Epithelial cell of prostate (primary cell): ENCODE measurements at places on chromosomes 7 and 10.

- no peak for DNase-seq
These were observed 235.4 kb downstream of the KIAA1217 start for GRCh38 chr10:24444337-24444736.

- no peak for DNase-seq
These were observed 47.6 kb downstream of the STEAP1B start for GRCh38 chr7:22452142-22452959.

DNA sequence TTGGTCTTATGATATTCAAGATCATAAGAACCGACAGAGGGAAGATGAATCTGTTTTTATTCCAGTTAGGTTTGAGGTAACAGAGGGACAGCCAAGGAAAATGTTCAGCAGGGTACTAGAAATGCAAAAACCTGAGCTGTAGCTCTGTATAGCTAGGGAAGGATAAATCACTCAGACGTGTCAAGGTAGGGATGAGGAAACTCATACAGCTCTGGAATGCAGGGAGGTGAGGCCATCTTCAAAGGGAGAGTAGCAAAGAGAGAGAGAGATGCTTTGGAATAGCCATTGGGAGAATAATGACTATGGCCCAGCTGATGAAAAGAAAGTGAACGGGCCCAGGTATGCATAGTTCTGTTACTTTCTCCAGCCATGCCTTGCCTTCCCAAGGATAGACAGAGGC, 77.8 kb downstream of the PAX2 start:
- DNase-seq = peak; percentile 12

GRCh38 chr7:92255308-92255707, 9.5 kb downstream of the ANKIB1 start:
- DNase-seq = peak; percentile 29

DNA sequence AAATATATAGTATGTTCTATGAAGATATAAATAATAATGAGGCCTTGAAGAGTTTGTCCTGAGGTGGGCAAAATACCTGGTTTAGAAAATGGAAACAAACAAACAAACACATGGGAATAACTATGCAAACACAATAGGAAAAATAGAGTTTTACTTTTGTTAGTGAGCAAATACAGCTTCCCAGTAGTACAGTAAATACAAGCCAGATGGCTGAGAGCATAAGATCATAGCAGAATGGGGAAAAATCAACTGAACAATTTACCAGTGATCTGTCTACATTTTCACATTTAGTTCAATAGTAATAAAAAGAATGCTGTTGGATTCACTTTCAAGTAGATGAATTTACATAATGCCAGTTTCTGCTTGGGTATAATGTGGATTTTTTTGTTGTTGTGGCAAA, 45.1 kb downstream of the ADD3 start:
- no peak for DNase-seq

- DNase-seq = no peak
These were observed 36.7 kb downstream of the WBP1L start for GRCh38 chr10:102780527-102780808.

DNA sequence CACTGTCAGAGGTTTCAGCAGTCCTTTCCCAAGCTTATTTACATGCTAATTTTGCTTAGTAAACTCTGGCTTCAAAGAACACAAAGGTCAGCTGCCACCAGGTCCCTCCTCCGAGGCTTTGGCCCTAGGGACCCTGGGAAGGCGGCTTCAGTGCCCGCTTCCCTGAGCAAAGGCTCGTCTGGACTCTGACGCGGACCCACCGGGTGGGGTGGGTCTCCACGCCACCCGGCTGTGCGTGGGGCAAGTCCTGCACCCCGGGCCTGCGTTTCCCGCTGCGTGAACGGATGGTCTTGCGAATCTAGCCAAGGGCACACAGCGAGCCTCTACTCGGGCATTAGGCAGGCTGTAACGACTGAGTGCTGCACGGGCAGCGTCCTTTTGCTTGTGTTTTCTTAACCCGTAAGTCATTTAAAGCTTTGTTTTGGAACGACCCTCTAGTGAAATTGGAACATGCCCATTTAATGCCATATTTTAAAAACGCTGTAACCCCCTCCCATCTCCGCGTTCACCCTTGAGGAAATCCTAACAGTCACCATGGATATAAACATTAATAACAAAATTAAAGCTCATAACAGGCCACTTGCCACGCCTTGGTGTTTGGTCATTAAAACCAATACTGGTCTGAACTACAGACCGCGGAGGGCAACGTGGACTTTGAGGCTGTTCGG, 828 bp downstream of the BNIP3 start:
- DNase-seq = no peak

GRCh38 chr10:71089162-71089561, 123.2 kb upstream of the UNC5B start:
- no peak for DNase-seq

- DNase-seq = no peak
These were observed 116.7 kb downstream of the CHN2 start for GRCh38 chr7:29311314-29311713.

- no peak for DNase-seq
These were observed at the start of gene GRM8 for GRCh38 chr7:127252778-127253280. Gene GRM8, minus strand, starts transcription at chr7:127252941.

- no peak for DNase-seq
These were observed 183.9 kb downstream of the LRRN3 start for GRCh38 chr7:111274857-111275256.

GRCh38 chr7:30874656-30875302, 36.9 kb upstream of the AQP1 start:
- DNase-seq = no peak

DNA sequence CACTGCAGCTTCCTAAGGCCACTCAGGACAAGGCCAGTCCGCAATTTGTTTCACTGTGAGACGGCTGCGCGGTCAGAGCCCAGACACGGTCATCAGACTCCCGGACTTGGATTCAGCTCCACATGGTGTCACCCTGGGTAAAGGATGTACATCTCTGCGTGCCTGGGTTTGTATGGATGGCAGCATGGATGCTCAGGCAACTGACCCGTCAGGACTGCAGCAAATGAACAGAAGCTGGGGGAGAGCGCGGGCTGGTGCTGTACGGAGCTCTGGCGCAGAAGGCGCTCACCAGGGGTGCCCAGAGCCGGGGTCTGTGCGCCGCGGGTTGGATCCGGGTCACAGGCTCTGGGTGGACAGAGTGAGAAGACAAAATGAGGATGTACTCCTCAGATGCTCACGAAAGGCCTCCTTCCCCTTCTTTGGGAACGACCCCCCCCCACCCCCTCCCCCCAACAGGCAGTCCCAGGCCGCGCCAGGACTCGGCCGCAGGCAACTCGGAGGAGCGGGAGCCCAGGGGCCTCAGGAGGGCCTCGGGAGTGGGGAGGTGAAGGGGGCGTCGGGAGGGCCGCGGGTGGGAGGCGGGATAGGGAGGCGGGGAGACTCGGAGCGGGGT, 92.4 kb downstream of the CXCL12 start:
- DNase-seq = no peak

- no peak for DNase-seq
These were observed 9.2 kb downstream of the DNA2 start for GRCh38 chr10:68462536-68462935.

GRCh38 chr10:109773288-109774120, 149.8 kb downstream of the XPNPEP1 start:
- no peak for DNase-seq

DNA sequence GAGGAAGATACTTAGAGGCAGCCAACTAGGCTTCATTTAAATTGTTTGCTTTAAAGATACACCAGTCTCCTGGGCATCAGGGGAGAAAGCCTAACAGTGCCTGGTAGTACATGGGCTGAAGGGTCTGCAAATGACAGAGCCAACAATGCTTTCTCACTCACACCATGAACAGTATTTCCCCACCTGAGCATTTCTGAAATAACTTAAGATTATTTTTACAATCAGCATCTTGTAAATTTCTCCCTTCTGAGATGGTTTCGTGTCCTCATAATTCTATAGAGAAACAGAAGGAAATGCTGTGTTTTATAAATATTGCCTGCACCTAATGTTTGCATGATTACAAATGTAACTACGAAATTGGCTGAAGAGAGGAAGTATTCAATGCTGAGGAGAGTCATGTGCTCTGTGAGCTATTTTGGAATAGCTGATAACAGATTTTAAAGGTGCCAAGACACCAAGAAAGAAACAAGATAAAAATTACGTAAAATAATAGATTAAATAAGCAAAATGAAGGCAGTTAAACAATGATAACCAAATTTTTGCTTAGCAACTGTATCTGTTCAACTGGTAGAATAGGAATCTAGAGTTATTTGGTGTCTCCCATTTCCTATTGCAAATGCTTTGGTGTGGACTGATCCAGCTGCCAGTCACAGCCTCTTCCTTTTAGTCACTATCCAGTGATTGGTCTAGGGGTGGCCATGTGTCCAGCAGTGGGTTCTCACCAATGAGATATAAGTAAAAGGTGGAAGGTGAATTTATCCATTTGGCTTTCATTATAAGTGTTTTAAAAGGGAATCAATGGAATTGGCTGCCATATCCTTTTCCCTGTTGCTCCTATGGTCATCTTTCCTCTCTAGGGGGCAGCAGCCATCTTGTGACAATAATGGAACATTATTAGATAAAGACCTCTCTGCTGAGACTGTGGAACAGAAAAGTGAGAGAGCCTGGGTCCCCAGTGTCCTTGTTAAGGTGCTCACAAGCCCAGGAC, 167.9 kb upstream of the SLC26A5 start:
- no peak for DNase-seq

DNA sequence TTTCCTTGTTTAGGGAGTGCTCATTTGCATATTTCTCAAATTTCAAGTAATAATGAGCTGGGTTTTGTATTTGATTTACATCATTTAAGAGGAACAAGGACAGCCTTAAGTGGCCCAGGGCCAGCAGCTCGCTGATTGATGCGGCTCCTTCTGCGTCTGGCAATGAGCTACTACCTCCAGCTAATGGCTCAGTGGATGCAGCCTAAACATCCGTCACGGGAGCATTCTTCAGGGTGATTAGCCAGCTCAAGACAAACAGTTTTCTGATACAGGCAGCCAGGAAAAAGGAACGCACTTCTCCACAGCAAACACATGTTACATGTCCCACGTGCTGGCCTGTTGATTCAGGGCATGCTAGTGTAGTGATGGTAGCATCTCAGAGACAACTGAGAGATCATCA, 169.3 kb upstream of the TCERG1L start:
- DNase-seq = no peak

- no peak for DNase-seq
These were observed 1162.1 kb downstream of the SORCS3 start for GRCh38 chr10:105803206-105803605.

- peak; percentile 14 for DNase-seq
These were observed 17.0 kb upstream of the ECHDC3 start for GRCh38 chr10:11724938-11725776.

GRCh38 chr10:127386606-127387327, 162.3 kb upstream of the NPS start:
- no peak for DNase-seq

- DNase-seq = no peak
These were observed 57.8 kb downstream of the EVX1 start for GRCh38 chr7:27300421-27300820.

GRCh38 chr7:138584283-138584682, 116.9 kb downstream of the SVOPL start:
- no peak for DNase-seq
